GM12864 (cell line): ENCODE measurements at places on chromosomes 1 and 21.
A peak's percentile ranks its signal among the peaks of the same experiment; 100 is the strongest.

- no peak for DNase-seq
Observed at GRCh38 chr1:77395051-77395450, 113.2 kb downstream of the AK5 start.

GRCh38 chr1:235503403-235504121, 690 bp downstream of the B3GALNT2 start:
- no peak for DNase-seq

DNA sequence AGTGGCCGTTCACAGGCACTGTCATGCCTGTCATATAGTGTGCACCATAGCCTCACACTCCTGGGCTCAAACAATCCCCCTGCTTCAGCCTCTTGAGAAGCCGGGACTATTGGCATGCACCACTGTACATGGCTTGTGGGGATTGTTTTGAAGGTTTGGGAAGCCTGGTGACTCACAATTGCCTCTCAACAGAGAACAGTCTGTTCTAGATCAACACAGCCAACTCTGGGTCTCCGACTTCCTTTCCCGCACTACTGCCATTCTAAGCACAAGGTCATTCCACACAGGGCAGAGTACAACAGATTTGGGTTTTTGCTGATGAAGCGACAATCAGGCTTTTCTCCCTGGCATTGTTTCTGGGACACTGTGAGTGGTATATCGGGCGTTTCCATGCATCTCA, 15.5 kb upstream of the AHCTF1 start:
- no peak for DNase-seq

DNA sequence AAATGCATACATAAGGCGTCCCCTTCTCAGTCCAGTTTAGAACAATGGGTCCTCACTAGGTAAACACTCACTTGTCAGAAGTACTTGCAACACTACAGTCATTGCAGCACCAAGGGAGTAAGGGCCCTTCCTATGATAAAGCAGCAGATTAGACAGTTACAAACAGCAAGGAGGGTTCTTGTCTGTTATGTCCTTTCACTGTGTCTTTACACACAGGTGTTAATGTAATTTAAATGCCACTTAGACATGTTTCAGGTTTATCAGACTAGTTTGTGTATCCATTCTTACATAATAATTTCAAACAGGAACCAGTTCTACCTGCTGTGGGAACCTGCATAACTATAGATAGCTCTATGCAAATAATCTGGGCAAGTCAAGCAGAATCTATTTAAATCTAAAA, 105.6 kb upstream of the USH2A start:
- peak; percentile 54 for DNase-seq

DNA sequence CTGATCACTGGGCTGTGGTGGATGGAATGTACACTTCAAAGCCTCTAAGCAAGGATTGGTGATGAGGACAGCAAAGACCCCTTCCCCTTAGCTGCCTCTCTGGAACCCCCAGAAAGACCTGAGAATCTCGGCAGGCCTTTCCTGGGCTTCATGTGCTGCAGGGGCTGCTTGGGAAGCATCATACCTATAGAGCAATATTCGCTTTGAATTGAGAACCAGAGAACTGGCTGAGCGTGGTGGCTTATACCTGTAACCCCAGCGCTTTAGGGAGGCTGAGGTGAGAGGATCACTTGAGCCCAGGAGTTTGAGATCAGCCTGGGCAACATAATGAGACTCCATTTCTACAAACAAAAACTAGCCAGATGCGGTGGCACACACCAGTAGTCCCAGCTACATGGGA, 22.0 kb downstream of the CSF1 start:
- no peak for DNase-seq

DNA sequence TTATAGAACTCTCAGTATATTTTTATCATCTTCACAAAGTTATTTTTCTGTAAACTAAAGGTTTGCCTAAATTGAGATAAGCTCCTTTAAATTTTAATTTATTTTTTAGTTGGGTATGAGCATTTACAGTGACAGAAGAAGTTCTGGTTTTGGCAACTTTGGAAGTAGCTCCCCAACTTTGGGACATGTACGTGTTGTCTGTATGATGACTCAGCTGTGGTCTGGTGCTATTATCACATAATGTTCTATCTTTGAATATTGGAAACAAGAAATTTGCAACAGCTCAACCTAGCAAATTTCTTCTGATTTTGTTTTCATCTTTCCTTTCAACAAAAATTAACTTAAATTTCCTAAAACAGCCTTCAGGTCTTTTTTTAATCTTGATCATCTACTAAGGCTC, 46.6 kb upstream of the C1orf105 start:
- no peak for DNase-seq

GRCh38 chr1:86972262-86972661, 57.8 kb downstream of the HS2ST1 start:
- DNase-seq, result no peak

- no peak for DNase-seq
Observed at GRCh38 chr1:210620867-210621488, 292.3 kb downstream of the HHAT start.

DNA sequence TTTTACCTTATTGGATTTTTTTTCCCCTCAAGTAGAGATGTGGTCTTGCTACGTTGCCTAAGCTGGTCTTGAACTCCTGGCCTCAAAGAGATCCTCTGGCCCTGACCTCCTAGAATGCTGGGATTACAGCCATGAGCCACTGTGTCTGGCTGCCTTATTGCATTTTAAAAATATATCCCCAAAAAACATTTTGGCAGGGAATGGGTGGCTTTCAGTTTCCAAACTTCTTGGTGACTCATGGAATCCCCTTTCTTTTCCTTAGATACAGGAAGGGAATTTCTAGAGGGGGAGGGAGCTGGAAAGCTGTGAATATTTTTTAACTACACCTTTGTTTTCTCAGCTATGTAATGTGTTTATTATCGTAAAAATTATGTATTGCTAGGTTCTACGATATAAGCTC, 73.3 kb downstream of the SNRPE start:
- DNase-seq, result no peak

DNA sequence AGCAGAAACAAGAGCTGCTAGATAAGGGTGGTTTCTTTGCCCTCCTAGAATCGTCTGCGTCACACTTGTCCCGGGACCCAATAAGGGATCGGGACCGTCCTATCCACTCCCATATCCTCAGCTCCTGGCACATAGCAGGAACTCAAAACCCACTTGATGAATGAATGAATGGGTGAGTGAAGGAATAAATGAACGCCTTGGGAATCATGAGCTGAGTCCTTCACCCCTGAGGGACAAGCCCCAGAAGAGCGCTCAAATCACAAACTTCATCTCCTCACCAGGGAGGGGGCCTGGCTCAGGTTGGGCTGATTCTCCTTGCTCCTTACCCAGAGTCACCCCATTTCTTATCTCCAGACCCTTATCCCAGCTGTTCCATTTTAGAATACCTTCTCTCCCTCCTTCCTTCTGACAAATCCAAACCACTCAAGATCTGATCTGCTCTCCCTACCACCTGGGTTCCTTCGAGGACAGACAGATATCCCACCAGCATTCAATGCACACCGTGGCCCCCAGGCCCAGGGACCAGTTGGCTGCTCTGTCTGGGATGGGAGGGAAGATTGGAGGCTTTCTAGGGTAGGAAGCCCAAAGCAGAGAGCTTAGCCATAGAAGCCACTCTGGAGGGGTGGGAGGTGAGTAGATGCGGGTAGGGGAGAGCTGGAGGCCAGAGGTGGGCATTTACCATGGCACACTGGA, 643 bp upstream of the MOB3C start:
- no peak for DNase-seq

GRCh38 chr1:45018599-45019230, 6.7 kb downstream of the UROD start:
- DNase-seq, result no peak

- DNase-seq, result no peak
Observed at GRCh38 chr1:180997843-180998504, 24.7 kb downstream of the STX6 start.

- DNase-seq, result no peak
Observed at GRCh38 chr1:201696217-201696761, 132.7 kb upstream of the IPO9 start.

- DNase-seq, result no peak
Observed at GRCh38 chr1:178283409-178283808, 189.5 kb downstream of the RASAL2 start.

- no peak for DNase-seq
Observed at GRCh38 chr1:70922196-70922595, 125.4 kb downstream of the PTGER3 start.
